Activated CD4-positive, alpha-beta T cell treated with anti-CD3 and anti-CD28 coated beads for 4 hours (primary cell): ENCODE measurements at places on chromosomes 12 and 14.

DNA sequence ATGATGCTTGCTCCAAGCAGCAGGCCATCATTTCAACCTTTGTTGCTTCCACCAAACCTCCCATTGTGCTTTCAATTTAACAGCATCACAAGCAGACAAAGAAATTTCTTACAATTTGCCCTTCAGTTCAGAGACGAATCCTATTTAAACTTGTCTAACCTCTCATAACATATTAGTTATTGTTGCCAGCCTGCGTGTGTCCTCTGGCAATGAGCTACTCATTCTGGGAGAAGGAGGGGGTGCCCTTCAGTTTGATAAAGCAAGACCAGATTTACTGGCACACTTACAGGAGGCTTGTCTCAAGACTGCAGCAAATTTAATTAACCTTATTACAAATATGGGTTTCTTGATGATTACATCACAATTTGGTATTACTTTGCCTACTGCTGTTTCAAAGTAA is 203.6 kb upstream of the SOX5 start:
- DNase-seq: no peak

DNA sequence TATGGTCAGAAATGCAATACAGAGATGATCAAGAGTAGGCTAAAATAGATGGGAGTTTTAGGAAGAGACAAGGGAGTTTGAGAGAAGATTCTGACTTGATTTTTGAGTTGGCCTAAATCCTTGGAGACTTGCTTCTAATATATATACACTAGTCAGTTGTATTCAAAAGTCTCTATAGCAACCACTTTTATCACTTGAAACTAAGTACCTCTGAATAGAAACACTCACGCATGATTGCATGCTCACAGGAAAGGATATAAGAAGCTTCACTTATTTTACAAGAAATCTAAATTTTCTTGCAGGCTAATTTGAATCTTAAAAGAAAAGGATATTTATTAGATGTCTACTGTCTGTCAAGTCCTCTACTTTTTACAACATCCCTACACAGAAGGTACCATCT is 316.8 kb downstream of the SNAPC1 start:
- DNase-seq: no peak

GRCh38 chr14:102351023-102351422 is 11.7 kb downstream of the CINP start:
- DNase-seq: no peak

DNA sequence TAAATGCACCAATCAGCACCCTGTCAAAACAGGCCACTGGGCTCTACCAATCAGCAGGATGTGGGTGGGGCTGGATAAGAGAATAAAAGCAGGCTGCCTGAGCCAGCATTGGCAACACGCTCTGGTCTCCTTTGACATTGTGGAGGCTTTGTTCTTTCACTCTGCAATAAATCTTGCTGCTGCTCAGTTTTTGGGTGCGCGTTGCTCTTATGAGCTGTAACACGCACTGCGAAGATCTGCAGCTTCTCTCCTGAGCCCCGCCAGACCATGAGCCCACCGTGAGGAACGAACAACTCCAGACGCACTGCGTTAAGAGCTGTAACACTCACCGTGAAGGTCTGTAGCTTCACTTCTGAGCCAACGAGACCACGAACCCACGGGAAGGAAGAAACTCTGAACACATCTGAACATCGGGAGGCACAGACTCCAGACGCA is 8.4 kb upstream of the PIANP start:
- DNase-seq: no peak

- no peak for DNase-seq
Measured at GRCh38 chr12:121181181-121181580, 28.7 kb upstream of the P2RX4 start.

DNA sequence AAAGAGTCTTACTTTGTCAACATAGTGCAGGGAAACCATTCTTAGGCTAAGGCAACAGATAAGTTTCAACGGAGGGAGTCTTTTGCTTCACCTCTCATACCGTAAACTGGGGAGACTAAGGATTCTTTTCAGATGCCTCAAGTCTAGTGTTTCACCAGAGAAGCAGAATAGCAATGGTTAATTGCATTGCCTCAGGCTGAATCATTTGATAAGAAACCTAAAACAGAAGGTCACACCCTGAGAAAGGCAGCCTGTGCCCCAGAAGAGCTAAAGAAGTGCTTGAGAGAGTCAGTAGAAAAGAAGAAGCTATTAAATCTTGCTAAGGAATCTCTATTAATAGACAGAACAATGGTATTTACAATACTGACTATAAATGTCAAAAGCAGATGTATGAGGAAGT is 21.8 kb upstream of the ATXN7L3B start:
- no peak for DNase-seq

- no peak for DNase-seq
Measured at GRCh38 chr14:92704821-92705220, 43.6 kb downstream of the LGMN start.

- no peak for DNase-seq
Measured at GRCh38 chr12:26461776-26462175, 266.4 kb downstream of the SSPN start.

- DNase-seq: no peak
Measured at GRCh38 chr14:51884086-51884927, 23.9 kb downstream of the GNG2 start.

DNA sequence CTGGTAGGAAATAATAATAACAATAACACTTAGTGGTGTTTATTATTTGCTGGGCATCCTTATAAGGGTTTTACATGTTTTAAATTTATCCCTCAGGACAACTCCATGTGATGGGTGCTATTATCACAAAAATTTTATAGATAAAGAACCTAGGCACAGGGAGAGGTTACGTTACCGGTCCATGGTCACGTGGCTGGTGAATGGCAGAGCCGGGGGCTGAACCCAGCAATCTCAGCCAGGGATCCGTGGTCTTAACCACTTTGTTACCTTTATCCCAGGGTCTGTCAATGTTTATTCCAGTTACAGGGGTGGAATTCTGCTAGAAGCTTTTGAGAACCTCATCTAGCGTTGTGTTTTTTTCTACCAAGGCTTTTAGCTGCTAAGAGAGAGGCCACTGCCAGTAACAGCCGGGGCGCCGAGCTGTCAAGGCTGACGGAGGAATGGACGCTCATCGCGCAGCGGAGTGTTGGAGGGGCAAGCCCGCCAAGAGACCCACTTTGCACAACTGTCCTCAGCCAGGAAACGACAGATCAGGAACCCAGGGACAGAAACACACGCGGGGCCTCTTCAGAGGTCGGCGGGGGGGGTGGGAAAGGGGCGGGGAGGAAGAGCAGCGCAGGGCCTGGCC is 418 bp downstream of the AMN1 start:
- peak; percentile 38 for DNase-seq

GRCh38 chr12:82486524-82487235 is 128.4 kb downstream of the METTL25 start:
- DNase-seq: no peak

DNA sequence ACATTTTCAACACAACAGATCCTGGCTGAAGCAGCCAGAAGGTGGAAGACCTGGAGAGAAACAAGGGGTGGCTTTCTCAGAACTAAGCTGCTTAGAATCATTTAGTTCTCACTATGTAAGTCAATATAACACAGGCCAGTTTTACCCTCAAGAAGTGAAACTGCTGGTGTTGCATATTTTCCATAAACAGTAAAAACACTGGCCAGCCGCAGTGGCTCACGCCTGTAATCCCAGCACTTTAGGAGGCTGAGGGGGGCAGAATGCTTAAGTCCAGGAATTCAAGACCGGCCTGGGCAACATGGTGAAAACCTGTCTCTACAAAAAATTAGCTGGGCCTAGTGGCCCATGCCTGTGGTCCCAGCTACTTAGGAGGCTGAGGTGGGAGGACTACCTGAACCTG is 11.6 kb downstream of the STX2 start:
- no peak for DNase-seq

DNA sequence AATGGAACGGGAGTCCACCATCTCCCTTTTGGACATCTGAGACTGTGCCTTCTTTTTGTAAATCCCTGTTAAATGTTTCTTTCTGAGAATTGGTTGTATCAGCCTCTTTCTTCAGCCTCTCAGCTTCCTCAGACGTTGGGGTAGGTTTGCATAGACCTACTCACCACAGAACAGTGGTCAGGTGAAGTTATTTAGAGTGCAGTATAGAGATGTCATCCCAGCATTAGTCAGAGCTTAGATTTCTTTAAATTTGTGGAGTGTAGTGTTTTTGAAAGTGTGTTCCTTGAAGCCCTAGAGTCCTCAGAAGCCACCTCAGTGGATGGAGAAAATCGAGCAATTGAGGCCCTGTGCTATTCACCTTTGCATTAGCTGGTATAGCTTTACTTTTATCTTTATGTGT is 8.9 kb upstream of the EEA1 start:
- no peak for DNase-seq

DNA sequence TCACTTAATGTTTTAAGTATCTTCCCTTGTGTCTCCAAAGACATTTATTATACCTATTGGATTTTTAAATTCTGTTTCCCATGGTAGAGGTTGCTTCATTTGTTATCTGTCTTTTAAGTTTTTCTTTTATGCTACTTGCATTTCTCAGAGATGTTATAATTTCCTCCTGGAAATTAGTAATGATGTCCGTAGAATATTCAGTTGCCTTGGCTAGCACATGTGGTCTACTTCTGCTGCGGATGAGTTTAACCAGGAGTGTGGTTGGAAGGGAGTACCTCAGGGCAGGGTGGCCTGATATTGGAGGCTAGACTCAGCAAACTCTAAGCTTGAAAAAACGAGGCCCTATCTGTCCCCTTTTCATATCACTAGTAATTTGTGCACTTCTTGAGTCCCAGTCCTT is 8.8 kb upstream of the EVL start:
- no peak for DNase-seq

DNA sequence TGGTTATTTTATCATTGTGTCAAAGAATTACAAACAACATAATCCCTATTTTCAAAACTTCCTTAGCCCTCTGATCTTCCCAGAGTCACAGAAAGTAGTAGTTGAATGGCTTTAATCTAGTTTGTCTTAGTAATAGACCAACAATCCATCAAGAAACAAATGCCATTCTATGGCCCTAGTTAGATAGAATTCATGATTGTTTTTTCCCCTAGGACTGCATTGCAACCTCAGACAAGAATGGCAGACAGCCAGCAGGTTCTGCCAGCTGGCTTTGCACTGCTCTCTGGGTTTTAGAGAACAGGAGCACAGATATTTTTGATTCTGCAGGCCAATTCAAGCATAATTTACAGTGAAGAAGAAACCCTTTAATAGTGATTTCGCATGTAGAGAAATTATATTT is 33.8 kb downstream of the SYT1 start:
- DNase-seq: no peak

GRCh38 chr14:103943673-103944072 is 1.3 kb upstream of the RD3L start:
- DNase-seq: no peak

- no peak for DNase-seq
Measured at GRCh38 chr12:63450816-63451215, 217.5 kb downstream of the DPY19L2 start.

GRCh38 chr12:68012712-68013111 is 23.5 kb downstream of the IFNG-AS1 start:
- no peak for DNase-seq

DNA sequence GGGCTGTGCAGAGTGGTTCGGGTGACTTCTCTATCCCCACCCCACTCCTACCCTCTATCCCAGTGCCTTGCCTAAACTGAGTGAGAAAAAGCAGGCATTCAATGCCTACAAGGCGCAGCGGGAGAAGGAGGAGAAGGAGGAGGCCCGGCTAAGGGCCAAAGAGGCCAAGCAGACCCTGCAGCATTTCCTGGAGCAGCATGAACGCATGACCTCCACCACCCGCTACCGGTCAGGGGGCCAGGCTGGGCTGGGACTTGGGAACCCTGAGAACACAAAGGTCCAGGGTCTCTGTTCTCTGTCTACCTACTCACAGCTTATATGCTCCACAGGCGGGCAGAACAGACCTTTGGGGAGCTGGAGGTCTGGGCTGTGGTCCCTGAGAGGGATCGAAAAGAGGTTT is 11.7 kb downstream of the PRPF40B start:
- DNase-seq: no peak

DNA sequence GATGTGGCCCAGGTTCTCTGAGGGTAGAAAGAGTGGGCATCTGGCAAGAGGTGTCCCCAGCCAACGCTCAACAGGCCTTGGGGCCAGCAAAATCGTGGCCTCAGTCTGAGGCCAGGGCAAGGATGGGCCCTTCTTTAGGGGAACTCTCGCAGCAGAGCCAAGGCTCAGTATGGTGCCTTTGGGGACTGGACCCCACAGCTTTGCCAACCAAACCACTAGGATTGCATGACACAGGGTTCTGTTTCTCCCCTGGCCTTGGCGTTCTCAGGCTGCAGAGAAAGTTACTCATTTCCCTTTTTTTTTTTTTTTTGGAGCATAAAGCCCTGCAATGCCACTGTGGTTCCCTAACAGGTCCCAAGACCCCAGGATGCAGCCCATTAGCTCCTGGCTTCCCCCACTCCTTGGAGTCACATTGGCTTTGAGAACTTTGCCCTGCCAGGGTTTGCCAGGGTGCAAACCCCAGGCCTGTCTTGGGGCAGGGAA is 100.6 kb downstream of the LGMN start:
- DNase-seq: no peak

DNA sequence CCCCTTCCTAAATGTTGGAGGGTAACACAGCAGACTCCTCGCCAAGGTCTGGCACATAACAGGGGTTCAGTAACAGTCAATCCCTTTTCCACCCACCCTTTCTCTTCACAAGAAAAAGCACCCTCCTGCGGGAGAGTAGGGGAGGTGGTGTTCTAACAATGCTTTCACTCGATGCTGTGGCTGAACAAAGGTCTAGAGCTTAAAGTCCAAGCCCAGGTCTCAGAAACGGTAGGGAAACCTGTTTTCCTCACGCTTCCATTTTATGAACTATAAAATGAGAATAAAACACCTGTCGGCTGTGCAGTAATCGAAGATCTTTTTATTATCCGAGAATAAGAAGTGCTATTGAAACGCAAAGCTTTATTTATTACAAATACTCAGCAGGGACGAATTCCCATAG is 20.9 kb upstream of the CACNA2D4 start:
- DNase-seq: no peak

- DNase-seq: no peak
Measured at GRCh38 chr12:54145844-54146243, 42.9 kb downstream of the SMUG1 start.

- no peak for DNase-seq
Measured at GRCh38 chr12:116797885-116798284, 59.8 kb downstream of the RNFT2 start.

DNA sequence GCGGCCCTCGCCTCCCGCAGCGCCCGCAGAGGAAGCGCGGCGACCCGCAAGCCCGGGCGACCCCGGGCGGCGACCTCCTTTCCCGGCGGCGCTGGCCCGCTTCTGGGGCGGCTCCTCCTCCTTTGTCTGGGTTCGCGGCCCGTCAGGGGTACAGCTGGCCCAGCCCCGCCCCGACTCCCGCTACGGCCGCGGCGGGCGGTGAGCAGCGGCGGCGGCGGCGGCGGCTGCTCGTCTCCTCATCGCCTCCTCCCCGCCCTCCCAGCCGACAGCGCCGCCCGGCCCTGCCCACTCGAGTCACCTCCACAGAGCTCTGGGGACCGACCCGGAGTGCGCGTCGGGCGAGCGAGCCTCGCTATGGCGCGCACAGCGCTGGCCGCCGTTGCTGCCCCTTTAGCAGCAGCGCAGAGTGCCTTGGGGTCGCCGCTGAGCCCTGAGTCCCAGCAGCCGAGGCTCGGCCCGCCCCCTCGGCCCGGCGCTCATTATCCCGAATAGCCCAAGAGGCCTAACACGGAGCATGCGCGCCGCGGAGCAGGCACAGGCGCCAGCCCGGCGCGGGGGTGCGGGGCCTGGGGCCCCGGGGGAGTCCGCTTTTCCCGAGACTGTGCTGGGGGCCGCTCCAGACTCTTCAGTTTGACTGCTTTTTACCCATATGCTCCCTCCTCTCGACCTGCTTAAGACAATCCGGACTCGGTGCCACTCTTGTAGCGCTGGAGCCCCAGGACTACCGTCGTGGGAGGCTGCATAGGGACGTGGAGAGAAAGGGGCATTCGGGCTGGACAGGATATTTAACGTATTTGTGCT is at the start of gene SOS2:
Gene SOS2 (minus strand): TSS at position 104 of the 801 bp plus-strand sequence. CDS start 295 bp downstream, outside the sequence.
- peak; percentile 75 for DNase-seq
